Activated gamma-delta T cell (primary cell): ENCODE measurements at places on chromosomes 6 and 20.

GRCh38 chr6:151389618-151390275 is 1.6 kb downstream of the ZBTB2 start:
- no peak for DNase-seq

- DNase-seq, result no peak
These were observed 643 bp downstream of the DLGAP4 start for GRCh38 chr20:36306553-36307411.

- no peak for DNase-seq
These were observed 2.4 kb downstream of the PCSK2 start for GRCh38 chr20:17229256-17229655.

DNA sequence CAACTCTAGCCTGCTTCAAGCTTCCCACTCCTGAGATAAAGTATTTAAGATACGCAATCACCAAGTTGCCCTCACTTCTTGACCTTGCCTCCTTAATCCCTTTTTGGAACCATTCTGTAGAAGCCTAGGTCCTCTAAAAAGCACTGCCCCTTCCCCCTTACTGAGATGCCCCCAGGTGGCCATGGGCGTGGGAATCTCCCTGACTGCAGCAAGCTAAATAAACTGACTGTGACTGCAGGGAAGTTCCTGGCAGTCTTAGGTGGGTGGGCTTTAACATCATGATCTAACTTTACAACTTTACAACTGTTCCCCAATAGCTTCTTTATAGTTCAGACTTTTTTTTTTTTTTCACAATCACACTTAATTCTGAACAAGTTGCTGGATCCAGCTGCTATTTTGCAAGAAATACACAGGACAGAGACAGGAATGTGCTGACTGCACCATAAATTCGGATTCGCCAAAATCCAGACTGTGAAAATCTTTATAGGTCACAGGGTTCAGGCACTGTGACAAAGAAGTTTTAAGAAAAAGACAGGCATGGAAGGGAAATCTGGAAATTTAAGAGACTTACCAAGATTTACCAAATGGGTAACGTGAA is 344.2 kb upstream of the SULF2 start:
- DNase-seq, result no peak

- no peak for DNase-seq
These were observed 406.7 kb downstream of the LMBRD1 start for GRCh38 chr6:69390125-69390524.
